ENCODE measurements at places on chromosomes 12 and 14. TPM values are rescaled to one million over a fixed set of nuclear protein-coding genes. Genes with fewer than 3 reads are reported as not detected.

DNA sequence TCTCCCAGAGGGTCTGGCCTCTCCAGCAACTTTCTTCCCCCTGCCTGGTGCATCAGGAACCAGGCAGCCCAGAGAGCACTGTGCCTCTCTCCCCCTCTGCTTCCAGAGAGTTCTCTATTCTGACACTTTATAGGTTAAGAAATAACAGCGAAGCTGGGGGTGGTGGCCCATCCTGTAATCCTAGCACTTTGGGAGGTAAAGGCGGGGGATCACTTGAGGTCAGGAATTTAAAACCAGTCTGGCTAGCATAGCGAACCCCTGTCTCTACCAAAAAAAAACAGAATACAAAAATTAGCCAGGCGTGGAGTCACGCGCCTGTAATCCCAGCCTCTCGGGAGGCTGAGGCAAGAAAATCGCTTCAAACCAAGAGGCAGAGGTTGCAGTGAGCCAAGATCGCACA, 58.3 kb downstream of the ESRRB start:
- DNase-seq, result no peak

- DNase-seq, result no peak
These were observed 6.8 kb upstream of the NR4A1 start for GRCh38 chr12:52044292-52044983.

DNA sequence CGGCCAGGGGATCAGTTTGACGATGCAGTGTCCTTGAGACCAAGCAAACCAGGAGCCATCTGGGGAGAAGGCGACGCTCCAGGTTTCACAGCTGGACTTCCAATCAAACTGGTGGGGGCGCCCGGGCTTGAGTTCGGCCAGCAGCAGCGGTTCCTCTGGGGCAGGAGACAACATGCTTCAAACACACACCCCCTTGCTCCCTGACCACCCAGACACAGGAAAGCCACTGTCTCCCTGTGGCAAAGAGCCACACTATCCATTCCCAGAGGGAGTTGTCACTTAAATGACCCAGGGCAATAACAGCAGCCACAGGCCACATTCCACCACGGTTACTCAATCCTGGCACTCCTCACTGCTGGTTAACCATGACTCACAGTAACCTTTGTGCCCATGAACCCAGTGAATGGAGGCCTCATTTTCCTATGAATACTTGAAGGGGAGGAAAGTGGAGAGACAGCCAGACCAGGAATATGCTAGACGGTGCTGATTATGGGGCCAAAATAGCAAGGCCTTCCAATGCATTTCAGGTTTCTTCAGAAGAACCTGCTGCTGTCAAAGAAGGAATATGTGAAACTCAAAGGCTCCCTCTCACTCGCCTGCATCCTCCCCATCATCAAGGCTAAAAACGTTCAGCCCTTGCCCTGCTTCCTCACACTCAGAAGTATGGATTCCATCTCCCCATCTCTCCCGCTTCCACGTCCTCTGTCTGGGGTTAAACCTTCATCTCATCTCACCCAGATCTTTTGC, 8.5 kb downstream of the WSB2 start:
- DNase-seq, result no peak

DNA sequence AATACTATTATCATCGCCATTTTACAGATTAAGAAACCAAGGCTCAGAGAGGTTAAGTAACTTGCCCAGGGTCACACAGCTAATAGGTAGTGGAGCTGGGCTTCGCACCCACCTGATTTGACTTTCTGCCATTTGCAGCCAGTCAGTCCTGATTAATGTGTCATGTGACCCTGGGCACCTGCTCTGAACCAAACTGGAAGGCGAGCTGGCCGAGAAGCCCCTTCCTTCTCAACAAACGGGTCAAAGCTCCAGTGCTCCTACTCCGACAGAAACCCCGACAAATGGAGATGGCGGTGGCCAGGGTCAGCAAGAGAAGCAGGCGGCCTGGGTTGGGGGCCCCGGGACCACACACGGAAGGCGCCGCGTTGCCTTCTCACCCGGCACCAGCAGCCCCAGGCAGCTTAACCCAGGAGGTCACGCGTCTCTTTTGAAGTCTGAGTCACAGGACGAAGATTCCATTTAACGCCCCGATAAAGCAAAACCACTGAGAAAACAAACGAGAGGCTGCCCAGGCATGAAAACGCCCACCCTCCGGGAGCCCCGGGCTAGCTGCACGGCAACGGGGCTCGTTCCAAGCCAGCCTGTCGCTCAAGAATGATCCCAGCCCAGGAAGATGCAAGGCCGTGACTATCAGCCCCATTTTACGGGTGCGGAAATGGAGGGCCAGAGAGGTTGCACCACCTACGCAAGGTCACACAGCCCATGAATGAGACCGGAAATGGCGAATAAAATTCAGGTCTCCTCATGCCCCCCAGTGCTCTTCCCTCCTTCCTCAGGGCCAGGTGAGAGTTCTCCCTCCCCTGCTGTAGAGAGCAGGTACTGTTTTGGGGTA, 124.8 kb downstream of the SCARB1 start:
- DNase-seq, result no peak

DNA sequence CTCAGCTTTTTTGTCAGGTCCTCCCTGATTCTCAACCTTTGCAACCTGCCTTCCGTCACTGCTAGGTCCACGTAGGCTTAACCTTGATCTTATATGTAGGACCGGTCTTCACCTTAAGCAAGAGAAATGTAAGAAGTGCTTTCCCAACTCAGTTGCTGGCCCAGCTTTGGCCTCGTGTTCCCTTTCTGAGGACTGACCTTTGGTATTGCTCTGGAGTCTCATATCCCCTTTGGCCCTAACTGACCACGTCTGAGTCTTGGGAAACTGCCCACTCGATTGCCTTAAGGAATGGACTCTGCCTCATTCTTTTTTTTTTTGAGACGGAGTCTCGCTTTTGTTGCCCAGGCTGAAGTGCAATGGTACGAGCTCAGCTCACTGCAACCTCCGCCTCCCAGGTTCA, 8.0 kb downstream of the ACOT6 start:
- no peak for DNase-seq

GRCh38 chr14:77883131-77883846, 83.4 kb downstream of the ADCK1 start:
- no peak for DNase-seq

DNA sequence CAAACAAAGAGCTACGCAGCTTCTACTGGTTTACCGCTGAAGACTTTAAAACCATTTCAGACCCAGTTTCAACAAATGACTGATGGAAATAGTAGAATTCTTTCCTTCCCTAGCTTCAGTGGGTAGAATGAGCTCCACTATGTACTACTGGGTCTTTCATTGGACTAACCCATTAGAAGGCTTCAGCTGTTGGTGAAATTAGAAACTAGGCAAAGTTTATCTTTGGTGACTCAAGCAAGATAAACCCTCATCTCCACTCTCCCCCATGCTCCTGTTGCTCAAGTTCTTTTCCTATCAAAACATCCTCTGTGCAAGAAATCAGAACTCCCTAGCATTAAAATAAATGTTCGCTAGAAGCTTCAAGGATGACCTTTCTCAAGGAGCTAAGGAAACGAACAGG, 159.2 kb downstream of the PAWR start:
- no peak for DNase-seq

The NRL gene
- total RNA-seq, result 3.4 TPM

The P2RX2 gene
- total RNA-seq, result not detected

The HNF1A gene
- not detected for total RNA-seq

The AMN1 gene
- total RNA-seq, result 3.4 TPM

The KRT83 gene
- not detected for total RNA-seq

The NAV3 gene
- total RNA-seq, result not detected

The AQP6 gene
- total RNA-seq, result not detected

The NUDT4 gene
- 61.0 TPM for total RNA-seq

The WSB2 gene
- total RNA-seq, result 45.0 TPM

The USP44 gene
- total RNA-seq, result 17.1 TPM
